ENCODE measurements at places on chromosomes 3 and 15.
A peak's percentile ranks its signal among the peaks of the same experiment; 100 is the strongest.

DNA sequence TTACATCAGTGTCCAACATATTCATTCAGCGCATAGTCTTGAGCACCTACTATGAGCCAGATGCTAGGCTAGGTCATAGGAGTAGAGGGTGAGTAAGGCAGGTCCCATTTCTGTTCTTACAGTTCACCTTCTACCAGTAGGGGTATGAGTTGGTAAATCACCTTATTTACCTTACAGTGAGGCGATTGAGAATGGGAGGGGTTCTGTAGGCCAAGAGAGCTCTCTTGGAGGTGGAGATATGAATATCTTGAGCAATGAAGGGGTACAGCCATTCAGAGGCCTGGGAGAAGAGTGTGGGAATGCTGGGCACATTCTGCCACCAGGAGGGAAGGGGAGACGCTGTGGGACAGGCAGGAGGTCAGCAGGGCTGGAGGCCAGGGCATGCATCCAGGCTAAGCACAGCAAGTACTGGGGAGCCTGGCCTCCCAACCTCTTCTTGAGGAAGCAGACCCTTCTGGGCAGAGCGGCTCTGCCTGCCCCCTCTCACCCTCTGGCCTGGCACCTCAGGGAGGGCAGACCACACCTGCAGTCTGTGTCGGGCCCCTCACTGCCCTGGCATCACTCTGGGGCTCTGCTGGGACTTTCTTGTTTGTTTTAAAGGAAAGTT lies 123.4 kb downstream of the EEFSEC start:
- DNase-seq = no peak

DNA sequence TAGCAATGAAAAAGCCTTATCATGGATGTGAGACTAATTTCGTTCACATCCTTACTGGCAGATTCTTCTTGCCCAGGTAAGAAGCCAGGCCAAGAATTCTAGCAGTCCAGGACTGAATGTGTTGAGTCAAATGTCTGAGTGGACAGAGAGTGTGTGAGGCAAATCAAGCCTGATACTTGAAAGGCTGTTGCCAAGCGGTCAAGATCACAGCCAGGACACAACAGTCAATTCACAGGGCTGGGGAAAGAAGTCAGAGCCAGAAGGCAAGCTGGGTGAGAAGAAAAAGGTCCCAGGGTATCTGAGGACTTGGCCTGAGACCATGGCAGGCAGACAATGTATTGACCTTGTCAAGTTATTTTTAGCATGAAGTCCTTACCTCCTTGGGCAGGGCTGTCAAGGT lies 301.3 kb downstream of the ZNF385D start:
- DNase-seq = no peak

DNA sequence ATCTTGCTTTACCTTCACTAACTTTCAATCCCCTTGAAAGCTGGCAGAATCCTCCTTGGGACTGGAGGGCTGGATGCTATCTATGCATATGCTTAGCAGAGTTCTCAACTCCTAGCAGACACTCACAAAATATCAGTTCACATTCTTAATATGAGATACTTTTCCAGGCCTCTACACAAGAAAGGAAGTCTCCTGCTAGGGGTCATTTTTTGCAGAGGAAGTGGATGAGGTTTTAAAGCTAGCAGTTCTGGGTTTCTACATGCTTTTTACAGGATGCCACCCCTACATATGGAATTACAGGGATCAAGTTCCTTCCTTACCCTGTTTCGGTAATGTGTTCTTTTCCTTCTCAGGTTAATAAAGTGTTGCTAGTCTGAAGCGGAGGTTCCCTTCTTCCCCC lies 206.3 kb upstream of the TP63 start:
- no peak for DNase-seq

- no peak for DNase-seq
Measured at GRCh38 chr3:176950743-176951142, 246.5 kb downstream of the TBL1XR1 start.

DNA sequence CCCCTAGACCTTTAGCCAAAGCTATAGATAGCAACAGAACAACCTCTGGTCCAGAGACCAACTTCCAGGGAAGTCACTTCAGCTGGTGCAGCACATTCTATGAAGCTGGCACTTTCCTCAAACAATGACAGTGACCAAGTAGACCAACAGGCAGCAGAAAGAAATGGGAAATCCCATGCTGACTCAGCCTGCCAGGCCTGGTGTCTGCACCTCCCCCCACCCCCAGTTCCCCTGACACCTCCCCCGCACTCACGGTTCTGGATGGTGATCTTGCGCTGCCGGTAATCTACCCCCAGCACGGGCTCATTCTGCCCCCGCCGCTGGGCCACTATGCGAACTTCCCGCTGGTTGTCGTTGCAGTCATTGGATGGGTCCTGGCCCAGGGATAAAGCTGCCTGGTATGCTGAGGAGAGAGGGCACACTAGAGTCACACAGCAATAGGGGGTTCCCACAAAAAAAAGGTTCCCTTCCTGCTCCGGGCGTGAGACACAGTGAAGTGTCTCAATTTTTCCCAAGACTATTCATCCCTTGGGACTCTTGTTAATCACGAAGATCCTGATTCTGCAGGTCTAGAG lies 17.0 kb downstream of the ILDR1 start:
- no peak for DNase-seq

GRCh38 chr15:59953392-59953883 lies 50.7 kb upstream of the FOXB1 start:
- DNase-seq = no peak

DNA sequence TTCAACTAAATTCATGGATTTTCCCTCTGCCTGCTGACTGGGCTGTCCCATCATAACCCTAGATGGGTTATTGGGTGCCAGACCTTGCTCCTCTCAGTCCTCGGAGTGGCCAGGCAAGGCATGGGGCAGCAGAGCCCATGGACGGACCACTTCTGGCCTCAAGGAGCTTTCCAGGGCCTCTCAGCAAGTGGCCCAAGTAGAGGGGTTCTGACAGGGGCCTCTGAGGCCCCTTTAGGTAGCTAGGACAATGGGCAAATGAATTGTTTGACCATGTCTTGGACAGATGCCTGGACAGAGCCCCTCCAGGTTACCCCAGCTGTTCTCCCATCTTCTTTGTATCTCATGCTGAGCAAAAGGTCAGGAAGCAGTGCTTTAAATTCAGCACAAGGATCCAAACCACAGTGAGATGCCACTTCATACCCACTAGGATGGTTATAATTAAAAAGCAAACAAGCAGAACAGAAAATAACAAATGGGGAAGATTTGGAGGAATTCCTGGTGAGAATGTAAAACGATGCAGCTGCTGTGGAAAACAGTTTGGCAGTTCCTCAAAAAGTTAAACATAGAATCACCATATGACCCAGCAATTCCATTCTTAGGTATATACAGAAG lies 61.6 kb downstream of the SPSB4 start:
- no peak for DNase-seq

DNA sequence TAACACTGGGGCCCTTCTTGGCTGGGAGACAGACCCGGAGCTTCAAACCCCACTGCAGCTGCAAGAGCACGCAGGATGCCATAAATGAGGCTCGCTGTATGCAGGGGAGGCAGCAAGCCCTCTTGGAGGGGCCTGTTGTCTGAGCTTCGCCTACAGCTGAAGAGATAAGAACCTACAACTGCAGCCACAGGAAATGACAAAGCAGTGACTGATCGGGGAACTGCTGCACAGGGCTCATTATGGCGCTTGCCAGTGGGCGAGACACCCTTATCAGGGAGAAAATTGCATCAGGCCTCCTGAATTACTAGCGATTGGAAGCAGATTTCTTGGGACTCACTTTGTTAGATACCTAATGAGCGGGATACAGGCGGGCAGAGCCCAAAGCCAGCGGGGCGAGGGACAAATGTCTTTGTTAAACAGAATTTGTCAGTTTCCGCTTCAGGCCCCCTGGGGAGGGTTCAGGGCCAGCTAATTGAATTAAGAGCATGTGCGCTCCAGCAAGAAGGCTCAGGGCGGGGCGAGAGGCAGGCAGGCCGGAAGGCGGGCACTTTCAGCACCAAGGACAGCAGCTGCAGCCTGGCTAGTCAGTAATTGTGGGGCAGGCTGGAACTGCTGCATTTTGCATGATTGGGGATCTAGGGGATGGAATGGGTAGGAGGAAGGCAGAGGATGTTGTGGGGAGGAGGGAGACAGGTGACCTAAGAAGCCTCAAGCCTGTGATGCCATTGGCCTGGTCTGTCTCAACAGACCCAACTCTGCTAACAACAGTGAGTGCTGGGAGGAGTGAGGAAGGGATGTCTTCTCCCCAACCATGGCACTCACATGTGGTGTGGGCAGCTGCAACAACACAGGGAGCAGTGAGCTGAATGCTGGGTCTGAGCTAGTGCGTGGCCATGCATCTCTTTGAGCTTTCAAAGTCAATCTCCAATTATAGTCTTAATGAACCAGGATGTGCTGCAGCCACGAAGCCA lies 55.3 kb downstream of the CCDC33 start:
- DNase-seq = peak; percentile 9

GRCh38 chr15:74194572-74195559 lies 7.7 kb downstream of the STRA6 start:
- no peak for DNase-seq

DNA sequence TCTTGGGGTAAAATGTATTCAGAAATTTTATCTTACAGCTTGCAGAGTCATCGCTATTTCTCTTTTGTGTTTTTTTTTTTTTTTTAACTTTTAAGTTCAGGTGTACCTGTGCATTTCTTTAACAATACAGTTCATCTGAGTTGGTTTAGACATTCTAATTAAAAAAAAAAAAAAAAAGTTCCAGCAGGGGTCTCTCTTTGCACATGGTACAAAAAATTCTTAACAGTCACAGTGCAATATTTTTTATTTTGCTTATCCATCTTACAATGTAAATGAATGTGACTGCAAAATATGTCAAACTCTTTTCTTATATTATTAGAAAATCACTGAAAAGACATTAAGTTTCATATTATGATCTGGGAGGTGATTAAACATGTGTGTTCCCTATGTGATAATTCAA lies 47.5 kb upstream of the SLC9A9 start:
- no peak for DNase-seq

GRCh38 chr15:101559952-101560351 lies 70.4 kb upstream of the PCSK6 start:
- DNase-seq = no peak

GRCh38 chr3:185070491-185071286 lies 82.2 kb downstream of the C3orf70 start:
- DNase-seq = no peak

- no peak for DNase-seq
Measured at GRCh38 chr3:188166441-188166840, 12.5 kb downstream of the LPP start.

DNA sequence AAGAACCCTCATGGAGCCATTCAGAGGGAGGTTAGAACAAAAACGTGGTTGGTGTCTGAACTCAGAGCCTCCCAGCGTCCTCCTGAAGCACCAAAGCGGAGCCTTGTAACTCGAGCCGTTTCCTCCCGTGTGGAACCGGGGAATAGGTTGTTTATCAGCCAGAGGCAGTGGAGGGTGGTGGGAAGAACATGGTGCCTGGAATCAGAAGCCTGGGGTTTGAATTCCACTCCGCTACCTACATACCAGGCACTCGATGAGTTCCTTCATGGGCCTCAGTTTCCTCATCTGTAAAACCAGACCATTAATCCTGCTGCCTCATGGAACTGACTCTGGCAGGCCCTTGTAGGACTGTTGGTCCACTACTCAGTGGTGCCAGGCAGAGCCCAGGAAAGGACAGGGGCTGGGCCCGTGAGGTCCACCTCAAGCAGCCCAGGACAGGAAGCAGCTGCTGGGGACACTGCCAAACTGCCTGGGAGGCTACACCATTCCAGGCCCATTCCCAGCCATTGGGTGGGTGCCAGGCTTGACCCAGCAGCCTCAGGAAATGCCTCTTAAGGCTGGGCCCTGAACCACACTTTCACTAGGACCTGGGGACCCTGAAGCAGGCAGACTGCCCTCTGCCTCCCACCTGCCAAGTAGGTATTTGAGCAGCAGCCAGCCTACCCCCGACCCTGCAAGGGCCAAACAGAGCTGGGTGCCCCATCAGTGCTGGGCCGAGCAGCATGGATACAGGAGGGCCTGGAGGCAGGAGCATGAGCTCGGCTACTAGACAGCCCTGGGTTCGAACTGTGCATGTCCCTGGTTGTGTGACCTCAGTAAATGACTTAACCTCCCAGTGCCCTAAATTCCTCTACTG lies 33.4 kb downstream of the PRKCD start:
- DNase-seq = no peak

- no peak for DNase-seq
Measured at GRCh38 chr3:47669026-47669749, 90.5 kb upstream of the CSPG5 start.

GRCh38 chr3:24522146-24522579 lies 27.5 kb upstream of the THRB start:
- DNase-seq = no peak

GRCh38 chr3:112582244-112582874 lies 20.5 kb downstream of the SLC35A5 start:
- DNase-seq = peak; percentile 6

- DNase-seq = no peak
Measured at GRCh38 chr15:39404767-39405181, 176.1 kb upstream of the THBS1 start.

DNA sequence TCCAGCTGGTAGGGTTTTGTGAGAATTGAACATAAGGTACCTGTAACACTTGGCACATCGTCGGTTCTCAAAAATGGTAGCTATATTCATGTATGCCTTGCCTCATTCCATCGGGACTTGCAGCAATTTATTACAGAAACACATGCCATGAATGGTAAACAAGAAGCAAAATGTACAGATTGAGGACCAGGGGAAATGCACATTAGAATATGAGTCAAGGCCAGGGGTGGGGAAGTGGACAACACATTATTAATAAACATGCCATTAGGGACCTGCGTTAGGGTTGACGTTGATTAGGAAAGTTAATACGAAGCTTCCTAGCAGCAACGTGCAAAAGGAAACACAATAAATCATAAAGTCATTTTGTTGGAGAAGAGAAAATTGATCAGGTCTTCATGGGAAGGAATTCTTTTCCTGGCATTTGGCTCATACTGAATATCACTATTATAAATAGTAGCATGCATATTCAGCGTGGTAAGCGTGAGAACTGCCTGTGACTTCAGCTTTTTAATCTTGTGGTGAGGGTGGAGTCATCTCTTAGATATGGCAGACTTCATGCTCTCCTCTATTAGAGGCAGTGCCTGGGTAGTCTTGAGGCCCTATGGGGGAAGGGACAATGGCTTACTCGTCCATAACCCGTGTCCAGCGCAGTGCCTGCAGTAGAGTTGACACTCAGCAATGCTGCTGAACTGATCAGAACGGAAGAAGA lies 184.9 kb downstream of the SV2B start:
- no peak for DNase-seq

- no peak for DNase-seq
Measured at GRCh38 chr15:36778531-36778930, 199.1 kb downstream of the CDIN1 start.

DNA sequence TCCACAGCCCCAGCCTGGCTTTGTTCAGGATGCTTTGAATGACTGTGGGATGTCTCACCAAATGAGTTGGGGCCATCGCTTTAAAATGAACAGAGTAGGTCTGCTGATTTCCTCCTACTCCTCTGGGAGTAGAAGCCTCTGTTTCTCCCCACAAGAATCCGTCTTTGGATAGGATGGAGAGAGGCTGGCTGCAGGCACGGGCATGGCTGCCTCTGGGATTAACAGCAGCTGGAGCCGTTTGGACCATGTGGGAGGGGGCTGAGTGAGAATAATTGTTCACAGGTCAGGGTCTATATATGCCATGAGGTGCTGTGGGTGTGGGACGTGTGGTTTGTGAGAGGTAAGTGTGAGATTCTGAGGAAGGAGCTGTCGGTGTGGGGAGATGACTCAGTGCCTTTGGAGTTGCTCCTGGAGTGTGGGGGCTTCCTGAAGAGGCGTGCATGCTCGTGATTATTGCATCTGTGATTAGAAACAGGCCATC lies 48.0 kb upstream of the APEH start:
- peak; percentile 32 for DNase-seq

- no peak for DNase-seq
Measured at GRCh38 chr3:146581951-146582467, 23.1 kb downstream of the PLSCR5 start.

GRCh38 chr3:129985113-129985512 lies 10.6 kb downstream of the TRH start:
- DNase-seq = no peak
